GDM1 (cell line): ENCODE measurements at places on chromosomes 4 and X.

GRCh38 chrX:74467656-74468055, 46.4 kb downstream of the SLC16A2 start:
- no peak for DNase-seq

DNA sequence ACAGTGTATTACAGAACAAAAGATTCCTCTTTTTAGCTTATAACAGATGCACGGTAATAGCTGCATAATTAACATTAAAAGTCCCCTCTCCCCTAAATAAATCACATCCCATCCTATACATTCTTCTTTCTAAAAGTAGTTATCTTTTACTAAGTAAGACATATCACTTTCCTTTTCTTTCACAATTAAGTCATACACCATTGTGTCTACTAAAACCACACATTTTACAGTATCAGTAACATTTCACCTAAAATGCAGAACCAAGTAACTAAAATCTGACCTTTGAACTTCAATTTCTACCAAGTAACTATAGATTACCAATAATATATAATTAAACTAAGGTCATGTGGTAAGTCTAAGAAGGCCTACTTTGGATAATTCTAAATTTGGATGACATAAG, 14.2 kb downstream of the DHX15 start:
- no peak for DNase-seq

GRCh38 chr4:78220283-78220682, 163.2 kb downstream of the FRAS1 start:
- DNase-seq, result no peak

GRCh38 chr4:8710946-8711345, 118.4 kb downstream of the CPZ start:
- DNase-seq, result no peak

- DNase-seq, result no peak
These were observed 68.2 kb downstream of the ZNF827 start for GRCh38 chr4:145870155-145871020.

- DNase-seq, result no peak
These were observed at the start of gene CXCL1 for GRCh38 chr4:73869130-73870055. Gene CXCL1, plus strand, starts transcription at chr4:73869393. Its CDS starts 78 bp downstream, at chr4:73869471.

DNA sequence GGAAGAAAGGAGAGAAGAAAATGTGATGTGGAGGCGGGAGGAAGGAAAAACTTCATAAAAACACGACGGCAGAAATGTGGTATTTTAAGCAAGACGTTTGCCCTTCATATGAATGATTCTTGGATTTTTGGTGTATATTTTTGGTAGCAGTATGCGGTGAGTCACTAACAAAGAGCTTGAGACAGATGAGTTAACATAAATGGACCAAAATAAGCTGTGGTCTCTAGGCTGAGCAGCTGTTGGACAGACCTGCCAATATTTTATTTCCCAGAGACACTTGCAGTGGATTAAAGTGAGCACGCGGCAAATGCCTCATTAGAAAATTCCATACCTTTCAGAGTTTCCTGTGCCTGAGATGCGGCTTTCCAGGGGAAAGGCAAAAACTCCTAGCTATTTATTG, 43.1 kb upstream of the RPS6KA3 start:
- DNase-seq, result no peak

DNA sequence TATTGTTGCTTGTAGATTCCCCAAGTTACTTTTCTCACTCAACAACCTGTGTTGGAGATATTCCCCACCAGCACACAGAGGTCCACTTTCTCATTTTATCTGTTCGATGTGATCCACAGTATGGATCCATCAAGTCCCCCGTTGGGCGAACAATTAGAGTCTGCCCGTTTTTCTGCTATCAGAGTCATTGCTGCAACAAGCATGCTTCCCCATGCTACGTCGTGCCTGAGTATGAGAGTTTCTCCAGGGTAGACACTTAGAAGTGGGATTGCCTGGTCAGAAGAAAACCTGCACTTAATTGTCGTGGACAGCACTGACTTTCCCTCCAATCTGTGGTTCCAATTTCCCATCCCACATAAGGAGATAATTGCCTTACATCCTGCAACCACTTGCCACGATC, 62.7 kb upstream of the SHOX start:
- no peak for DNase-seq

GRCh38 chr4:52376132-52376704, 282.9 kb downstream of the USP46 start:
- DNase-seq, result no peak
